ENCODE measurements at places on chromosomes 13 and 19. TPM values are rescaled to one million over a fixed set of nuclear protein-coding genes. Genes with fewer than 3 reads are reported as not detected.

DNA sequence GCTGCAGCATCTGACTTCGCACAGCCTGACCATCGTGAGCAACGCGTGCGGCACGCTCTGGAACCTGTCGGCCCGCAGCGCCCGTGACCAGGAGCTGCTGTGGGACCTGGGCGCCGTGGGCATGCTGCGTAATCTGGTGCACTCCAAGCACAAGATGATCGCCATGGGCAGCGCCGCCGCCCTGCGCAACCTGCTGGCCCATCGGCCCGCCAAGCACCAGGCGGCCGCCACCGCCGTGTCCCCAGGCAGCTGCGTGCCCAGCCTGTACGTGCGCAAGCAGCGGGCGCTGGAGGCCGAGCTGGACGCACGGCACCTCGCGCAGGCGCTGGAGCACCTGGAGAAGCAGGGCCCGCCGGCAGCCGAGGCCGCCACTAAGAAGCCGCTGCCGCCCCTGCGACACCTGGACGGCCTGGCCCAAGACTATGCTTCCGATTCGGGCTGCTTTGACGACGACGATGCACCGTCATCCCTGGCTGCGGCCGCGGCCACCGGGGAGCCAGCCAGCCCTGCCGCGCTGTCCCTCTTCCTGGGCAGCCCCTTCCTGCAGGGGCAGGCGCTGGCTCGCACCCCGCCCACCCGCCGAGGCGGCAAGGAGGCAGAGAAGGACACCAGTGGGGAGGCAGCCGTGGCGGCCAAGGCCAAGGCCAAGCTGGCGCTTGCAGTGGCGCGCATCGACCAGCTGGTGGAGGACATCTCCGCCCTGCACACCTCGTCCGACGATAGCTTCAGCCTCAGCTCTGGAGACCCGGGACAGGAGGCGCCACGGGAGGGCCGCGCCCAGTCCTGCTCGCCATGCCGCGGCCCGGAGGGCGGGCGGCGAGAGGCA is 13.6 kb downstream of the C19orf25 start:
- no peak for DNase-seq
- H3K27ac ChIP-seq, result no peak overlapping the region
- no peaks in the 10 kb centered on the region for H3K27me3 ChIP-seq
- H3K36me3 ChIP-seq, result no peaks in the 10 kb centered on the region

- H3K4me3 ChIP-seq, result no peak overlapping the region
- H3K4me1 ChIP-seq, result no peaks in the 10 kb centered on the region
- no peaks in the 10 kb centered on the region for H3K27me3 ChIP-seq
Observed at GRCh38 chr13:35388441-35389355, 87.8 kb downstream of the MAB21L1 start.

- H3K4me1 ChIP-seq, result no peaks in the 10 kb centered on the region
- H3K27ac ChIP-seq, result no peak overlapping the region
- peaks cover 7% of the 10 kb centered on the region for H3K27me3 ChIP-seq
- H3K4me3 ChIP-seq, result no peak overlapping the region
Observed at GRCh38 chr19:44866664-44867063, 20.6 kb downstream of the NECTIN2 start.

GRCh38 chr13:61135583-61135982 is 280.1 kb downstream of the PCDH20 start:
- no peaks in the 10 kb centered on the region for H3K27me3 ChIP-seq
- no peaks in the 10 kb centered on the region for H3K36me3 ChIP-seq
- H3K4me1 ChIP-seq, result no peaks in the 10 kb centered on the region
- H3K27ac ChIP-seq, result no peak overlapping the region

DNA sequence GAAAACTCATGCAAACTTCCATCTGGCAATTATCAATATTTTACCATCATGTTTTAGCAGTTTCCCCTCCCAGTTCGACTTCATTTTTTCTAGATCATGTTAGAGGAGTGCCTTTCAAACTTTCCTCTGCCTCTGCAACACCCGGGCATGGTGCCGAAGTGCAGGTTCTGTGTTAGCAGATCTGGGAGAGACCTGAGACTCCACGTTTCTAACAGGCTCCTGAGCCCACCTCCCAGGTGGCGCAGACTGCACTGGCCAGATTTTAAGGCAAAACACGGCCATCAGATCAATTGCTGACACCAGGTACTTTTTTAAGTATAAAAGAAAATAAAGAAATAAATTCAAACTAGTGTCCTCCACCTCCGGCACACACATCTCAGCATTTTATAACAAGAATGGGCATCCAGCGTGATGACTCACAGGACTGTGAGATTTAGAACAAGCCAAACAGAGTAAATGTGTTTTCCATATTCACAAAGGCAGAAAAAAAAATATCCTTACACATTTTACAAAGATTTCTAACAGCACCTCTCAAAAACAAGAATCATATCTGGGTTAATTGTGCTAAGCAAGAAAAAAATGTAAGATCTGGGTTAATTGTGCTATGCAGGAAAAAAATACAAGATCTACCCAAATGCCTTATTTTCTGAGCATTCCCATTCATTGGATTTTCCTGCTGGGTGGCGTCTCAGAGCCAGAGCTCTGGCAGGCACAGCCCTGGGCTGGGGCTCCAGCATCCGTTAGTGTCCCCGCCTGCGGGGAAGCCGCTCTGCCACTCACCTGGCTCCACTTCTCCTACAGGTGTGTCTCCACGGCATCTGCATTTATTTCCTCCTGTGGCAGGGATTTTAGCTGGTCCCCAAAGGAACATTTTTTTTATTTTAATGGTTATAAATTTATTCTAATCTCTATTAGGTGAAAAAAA is 127.9 kb upstream of the SOX1 start:
- DNase-seq, result no peak
- no peaks in the 10 kb centered on the region for H3K36me3 ChIP-seq
- H3K27me3 ChIP-seq, result no peaks in the 10 kb centered on the region
- H3K27ac ChIP-seq, result no peak overlapping the region

DNA sequence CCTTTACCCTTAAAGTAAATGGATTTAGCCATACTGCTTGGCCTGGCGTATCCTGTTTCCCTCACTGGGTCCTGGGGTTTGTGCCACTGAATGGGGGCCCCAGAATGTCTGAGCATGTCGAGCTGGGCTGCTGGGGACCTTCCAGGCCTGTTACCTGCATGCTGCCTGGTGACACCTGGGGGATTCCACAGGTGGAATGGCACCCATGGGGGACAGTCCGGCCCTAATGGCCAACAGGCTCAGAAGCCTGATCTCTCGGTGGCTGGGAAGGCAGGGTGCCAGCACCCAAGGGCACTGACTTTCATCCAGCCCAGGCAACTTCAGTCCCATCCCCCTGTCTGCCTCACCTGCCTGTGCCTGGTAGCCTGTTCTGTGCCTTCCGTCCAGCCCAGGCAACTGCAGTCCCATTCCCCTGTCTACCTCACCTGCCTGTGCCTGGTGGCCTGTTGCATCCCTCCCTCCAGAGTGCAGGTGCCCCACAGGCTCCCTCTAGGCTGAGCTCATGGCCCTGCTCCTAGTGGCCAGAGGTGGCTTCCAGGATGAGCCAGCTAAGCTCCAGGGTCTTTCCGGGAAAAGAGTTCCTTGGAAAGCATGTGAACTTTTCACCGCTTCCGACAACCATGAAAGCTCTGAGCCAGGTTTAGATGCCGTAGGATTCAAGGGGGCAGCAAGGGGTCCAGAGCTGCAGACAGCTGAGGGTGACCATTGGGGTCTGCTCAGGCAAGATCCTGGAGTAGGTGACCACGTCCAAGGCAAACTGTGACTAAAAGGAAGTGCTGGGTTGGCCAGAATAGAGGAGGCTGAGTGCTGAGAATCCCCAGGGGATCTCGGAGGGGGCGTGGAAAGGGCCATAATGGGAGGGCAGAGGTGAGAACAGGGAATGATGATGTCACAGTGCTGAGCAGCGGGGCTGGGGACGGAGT is 30.3 kb upstream of the ZNF492 start:
- no peaks in the 10 kb centered on the region for H3K4me1 ChIP-seq
- no peak overlapping the region for H3K27ac ChIP-seq
- DNase-seq, result no peak
- no peaks in the 10 kb centered on the region for H3K27me3 ChIP-seq
- H3K36me3 ChIP-seq, result no peaks in the 10 kb centered on the region
- H3K4me3 ChIP-seq, result no peak overlapping the region

DNA sequence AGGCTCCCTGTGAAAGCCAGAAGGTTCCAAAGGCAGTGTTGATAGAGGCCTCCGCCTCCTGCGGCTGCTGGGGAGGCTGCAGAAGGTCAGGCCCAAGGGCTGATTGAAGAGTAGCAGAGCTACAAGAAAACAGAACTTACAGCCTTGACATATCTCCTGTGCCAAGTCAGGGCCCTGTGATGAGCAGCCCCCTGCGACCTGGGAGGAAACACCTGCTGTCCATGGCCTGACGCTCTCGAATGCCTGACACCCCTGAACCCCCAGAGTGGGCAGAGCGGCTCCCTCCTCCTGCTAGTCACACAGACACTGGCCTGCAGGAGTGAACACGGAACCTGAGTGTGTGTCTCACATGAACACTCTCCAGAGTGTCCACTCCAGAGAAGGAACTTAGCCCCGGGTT is 38.2 kb upstream of the TUBGCP3 start:
- no peak for DNase-seq
- no peak overlapping the region for H3K27ac ChIP-seq
- no peak overlapping the region for H3K4me3 ChIP-seq

DNA sequence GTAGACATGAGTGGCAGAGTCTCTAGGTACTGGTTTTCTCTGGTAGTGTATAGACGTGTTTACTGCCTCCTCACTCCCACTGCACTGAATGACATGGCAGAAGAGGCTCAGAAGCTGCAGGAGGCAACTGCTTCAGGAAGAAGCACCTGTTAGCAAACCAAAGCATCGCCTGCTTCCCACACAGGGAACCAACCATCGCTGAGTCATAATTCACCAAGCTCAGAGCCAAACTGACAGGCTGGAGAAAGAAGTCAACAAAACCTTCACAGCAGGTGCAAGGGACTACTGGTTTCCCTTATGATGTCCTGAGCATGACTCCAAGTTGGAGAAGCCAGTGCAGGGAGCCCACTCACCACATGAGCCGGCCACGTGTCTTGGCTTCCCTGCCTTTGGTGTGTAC is 69.8 kb downstream of the KCTD12 start:
- no peak overlapping the region for H3K4me3 ChIP-seq
- no peaks in the 10 kb centered on the region for H3K36me3 ChIP-seq
- H3K4me1 ChIP-seq, result no peaks in the 10 kb centered on the region
- H3K27ac ChIP-seq, result no peak overlapping the region
- DNase-seq, result no peak

DNA sequence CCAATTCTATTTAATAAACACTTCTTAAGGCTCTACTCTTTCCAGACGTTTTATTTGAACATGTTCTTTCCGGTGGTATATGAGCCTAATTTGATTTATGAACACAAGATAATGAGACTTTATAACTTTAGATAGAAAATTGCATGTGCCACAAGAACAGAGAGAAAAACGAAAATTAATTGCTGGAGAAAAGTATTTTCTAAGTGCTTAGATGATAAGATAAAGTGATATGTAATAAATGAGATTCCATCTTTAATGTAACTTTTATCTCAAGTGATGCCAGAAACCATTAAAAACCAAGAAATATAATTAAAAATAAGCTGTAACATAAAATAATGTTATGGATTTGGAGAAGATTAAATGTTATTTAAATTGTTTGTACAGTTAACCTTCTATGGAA is 33.2 kb upstream of the KL start:
- H3K27ac ChIP-seq, result no peak overlapping the region
- H3K27me3 ChIP-seq, result no peaks in the 10 kb centered on the region
- H3K4me3 ChIP-seq, result no peak overlapping the region

GRCh38 chr13:29421118-29421517 is 174.4 kb downstream of the SLC7A1 start:
- no peaks in the 10 kb centered on the region for H3K36me3 ChIP-seq
- peaks cover 33% of the 10 kb centered on the region for H3K27me3 ChIP-seq
- no peak for DNase-seq
- H3K4me3 ChIP-seq, result no peak overlapping the region
- no peak overlapping the region for H3K27ac ChIP-seq

DNA sequence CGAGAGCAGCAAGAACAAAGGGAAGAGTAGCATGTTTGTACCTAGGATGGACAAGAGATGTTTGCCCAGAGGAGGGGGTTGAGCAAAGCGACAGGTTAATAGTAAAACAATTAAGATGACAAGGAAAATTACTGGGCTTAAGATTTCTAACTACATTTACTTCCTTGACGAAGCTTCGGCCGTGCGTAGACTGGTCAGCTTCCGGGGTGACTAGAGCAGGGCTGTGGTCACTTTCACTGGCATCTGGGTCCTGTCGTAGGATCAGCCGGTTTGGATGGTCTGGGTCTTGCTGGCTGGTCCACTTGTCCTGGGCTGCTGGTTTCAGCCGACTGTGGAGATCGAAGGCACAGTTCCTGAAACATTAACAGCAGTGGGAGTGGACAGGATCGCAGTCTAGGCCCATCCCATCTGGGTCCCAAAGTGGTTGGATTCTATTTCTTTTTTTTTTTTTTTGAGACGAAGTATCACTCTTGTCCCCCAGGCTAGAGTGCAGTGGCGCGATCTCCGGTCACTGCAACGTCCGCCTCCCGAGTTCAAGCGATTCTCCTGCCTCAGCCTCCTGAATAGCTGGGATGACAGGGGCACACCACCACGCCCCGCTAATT is 5.0 kb upstream of the BSG start:
- H3K36me3 ChIP-seq, result peaks cover 4% of the 10 kb centered on the region
- H3K27ac ChIP-seq, result no peak overlapping the region
- DNase-seq, result no peak
- no peak overlapping the region for H3K4me3 ChIP-seq

GRCh38 chr19:18898607-18899408 is 2.9 kb upstream of the CERS1 start:
- H3K4me1 ChIP-seq, result peaks cover 18% of the 10 kb centered on the region
- H3K36me3 ChIP-seq, result peaks cover 28% of the 10 kb centered on the region
- peaks cover 14% of the 10 kb centered on the region for H3K27me3 ChIP-seq
- no peak overlapping the region for H3K27ac ChIP-seq
- no peak for DNase-seq
- no peak overlapping the region for H3K4me3 ChIP-seq

GRCh38 chr13:19601749-19602725 is 31.4 kb upstream of the MPHOSPH8 start:
- peaks cover 40% of the 10 kb centered on the region for H3K27me3 ChIP-seq
- no peak overlapping the region for H3K27ac ChIP-seq
- no peaks in the 10 kb centered on the region for H3K36me3 ChIP-seq
- H3K4me1 ChIP-seq, result peaks cover 5% of the 10 kb centered on the region

- H3K27me3 ChIP-seq, result no peaks in the 10 kb centered on the region
- DNase-seq, result no peak
- H3K4me3 ChIP-seq, result no peak overlapping the region
- no peaks in the 10 kb centered on the region for H3K36me3 ChIP-seq
- no peak overlapping the region for H3K27ac ChIP-seq
Observed at GRCh38 chr13:89457977-89458376, 1786.8 kb downstream of the SLITRK5 start.

Gene UBE2L5
- total RNA-seq, result 0.42 TPM

Gene DAND5
- not detected for total RNA-seq

Gene PALM3
- total RNA-seq, result not detected

Gene KLK1
- total RNA-seq, result 10.0 TPM

Gene KIR2DL1
- total RNA-seq, result not detected
